Suppressor macrophage treated with lipopolysaccharide for 4 hours (primary cell): ENCODE measurements at places on chromosomes 7 and 10.

DNA sequence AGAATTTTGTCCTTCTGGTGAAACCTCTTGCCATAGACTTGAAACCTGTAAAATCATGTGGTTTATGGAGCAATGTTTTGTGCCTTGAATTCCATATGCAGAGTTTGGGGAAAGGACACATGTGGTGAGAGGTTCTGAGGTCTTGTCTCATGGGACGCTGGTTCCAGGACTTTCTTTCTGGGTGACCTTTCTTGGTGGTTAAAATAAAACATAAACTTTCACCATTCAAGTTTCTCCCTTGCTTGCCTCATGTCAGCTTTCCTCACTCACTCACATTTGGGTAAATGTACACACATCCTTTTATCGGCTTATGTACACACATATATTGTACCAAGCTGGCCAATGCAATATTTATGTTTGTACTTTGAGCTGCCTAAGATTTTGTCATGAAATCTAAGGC lies 144.9 kb upstream of the CELF2 start:
- no peak for DNase-seq

DNA sequence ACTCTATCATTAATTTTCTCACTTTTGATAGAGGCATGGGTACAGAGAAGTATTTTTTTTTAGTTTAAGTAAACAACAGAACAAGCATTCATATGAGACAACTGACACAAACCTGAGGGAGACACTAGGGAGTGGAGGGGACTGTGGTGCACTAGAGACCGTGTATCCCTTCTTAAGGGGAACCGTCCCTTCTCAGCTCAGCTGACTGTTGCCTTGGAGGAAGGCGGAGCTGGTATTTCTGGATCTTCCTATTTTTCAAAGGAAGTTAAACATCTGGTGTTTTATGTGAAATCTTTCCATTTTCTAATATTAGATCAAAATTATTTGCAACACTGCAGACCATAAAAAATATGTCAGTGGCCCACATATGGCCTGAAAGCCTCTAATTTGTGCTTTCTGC lies 113.6 kb upstream of the MACROH2A2 start:
- peak; percentile 60 for DNase-seq

- peak; percentile 8 for DNase-seq
These were observed 63.5 kb upstream of the C10orf90 start for GRCh38 chr10:126734015-126734414.

GRCh38 chr7:14825912-14826311 lies 76.6 kb downstream of the DGKB start:
- DNase-seq, result no peak

DNA sequence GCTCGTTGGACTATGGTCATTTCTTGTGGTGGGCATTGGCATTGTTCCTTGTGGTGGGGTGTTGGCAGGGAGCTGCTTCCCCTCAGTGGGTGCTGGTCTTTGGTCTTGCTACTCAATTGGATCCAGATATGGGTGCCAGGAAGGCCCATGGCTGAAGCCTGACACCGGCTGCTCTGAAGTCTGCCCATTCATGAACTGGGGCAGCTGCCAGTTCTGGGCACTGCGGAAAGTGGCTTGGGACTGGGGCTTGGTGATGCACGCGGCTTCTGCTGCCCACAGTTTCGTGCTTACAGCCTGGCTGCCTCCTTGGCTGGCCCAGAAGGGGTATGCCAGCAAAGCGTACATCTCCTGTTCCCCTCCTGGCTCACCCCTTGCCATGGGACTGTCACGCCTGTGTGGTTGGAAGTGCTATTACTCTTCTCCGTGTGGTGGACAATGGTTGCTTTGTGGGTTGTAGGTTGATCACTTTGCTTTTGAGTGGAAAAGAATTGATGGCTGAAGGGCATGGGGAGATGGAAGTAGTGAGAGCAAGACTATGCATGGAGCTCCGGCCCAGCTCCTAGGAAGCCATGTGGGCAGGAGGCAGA lies 54.7 kb downstream of the ADAMTS14 start:
- no peak for DNase-seq
